Posterior cingulate gyrus (tissue), 11 donors: ENCODE measurements at places on chromosomes 13 and 19.

DNA sequence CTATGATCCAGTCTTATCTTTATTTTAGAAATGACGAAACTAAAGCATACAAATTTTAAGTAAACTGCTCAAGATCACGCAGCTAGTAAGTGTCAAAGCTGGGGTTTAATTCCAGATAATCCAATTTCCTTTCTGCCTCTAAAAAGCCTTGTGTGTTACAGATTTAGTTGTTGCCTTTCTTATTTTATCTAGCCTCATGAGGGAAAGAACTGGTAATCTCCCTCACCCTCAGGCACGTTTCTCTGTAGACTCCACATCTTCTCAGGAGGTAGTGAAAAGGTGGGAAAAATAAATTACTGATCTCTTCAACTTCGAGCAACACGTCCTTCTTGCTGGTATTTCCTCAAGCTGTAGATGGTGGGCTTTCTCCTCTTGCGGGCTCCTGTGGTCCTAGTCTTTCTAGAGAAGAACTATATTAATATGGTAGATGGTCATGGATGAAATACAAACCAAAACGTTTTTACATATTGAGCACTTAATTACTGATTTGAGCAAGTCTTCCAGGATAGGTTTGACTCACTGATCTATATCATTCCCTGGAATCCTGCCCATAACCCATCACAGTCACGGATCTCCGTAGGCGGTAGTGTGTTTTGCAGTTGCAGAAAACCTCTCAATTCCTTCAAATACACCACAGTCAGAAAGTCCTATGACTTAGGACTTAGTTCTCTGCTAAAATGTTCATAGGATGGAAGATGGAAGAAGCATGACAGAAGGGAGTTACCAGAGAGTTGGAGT is 519.5 kb downstream of the DCT start:
- no peak for DNase-seq

DNA sequence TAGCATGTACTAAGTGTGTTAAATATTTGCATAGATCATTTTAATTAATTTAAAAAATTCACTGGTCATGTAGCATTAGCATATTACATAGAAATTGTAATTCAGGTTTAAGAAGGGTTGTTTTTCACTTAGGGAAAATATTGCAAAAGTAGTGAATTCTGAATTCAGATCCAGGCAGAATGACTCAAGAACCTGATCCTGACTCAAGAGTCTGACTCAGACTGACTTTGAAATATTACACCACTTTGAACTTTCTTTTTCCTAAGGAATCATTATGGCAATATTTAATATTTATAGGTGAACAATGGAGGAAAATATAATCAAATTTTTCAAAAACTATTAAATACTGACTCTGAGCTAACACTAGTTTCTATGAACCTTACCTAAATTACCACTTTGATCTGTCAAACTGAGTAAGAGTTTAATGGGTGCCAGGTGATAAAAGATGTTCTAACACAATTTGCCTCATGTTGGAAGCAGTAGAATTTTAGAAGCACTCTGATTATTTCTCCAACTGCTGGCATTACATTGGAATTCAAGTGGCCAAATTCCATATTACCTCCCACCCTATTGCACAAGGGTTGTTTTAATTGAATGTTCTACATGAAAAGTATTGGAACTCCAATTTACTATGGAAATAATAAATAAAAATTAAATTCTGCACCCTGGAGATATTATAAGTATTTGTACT is 261.6 kb downstream of the SLITRK1 start:
- DNase-seq = no peak

GRCh38 chr19:7214324-7215089 is 79.7 kb downstream of the INSR start:
- DNase-seq = no peak

- DNase-seq = no peak
Observed at GRCh38 chr19:35925501-35925900, 10.7 kb upstream of the LRFN3 start.

GRCh38 chr13:65472336-65472735 is 1757.8 kb downstream of the PCDH9 start:
- no peak for DNase-seq

DNA sequence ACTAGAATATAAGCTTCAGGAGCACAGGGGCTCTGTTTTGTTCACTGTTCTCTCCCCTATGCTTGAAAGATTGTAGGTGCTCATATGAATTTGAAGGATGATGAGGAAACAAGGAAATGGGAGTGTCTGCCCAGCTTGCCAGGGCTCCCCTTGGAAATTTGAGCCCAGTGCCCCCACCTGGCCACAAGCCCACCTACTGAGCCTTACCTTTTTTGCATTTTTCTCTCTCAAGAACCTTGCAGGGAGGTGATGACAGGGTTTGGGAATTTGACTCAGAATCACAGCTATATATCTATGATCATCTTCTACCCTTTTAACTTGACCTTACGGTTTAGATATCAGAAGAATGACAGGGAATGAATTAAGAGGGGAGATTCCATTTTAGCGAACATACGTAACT is 33.8 kb downstream of the SERP2 start:
- DNase-seq = no peak

DNA sequence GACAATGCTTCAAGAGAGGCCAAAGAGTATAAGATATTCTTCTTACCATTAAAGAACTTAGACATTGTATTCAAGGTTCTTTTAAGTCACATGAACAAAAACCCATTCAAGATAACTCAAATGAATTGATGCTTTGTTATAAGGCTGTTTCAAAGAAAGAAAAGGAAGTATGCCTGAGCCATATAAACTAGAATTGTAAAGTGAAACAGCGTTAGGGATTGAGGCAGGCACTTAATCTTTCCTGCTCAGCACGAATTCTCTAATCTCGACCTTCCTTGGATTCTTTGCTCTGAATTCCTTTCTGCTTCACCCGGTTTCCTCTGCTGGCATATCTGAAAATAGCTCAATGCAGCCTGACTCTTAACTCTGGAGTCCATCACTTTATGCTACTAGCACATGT is 595.4 kb downstream of the DIAPH3 start:
- no peak for DNase-seq
